ENCODE measurements at places on chromosomes 16 and 17.

GRCh38 chr17:48160177-48161081 is 52.9 kb downstream of the SNX11 start:
- no peak for DNase-seq

DNA sequence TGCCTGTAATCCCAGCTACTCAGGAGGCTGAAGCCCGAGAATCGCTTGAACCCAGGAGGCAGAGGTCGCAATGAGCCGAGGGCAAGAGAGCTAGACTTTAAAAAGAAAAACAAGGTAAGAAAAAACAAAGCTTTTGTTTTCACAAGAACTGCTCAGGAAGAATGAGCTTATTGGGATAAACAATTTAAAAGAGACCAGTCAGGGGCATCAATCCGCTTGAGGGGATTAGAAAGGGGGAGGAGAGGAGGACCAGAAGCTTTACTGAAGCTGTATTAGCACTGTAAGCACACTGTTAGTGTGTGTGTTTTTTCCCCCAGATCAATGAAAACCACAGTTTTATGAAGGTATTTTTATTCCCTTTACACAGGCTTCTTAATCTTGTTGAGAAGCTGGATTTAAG is 8.8 kb downstream of the TMEM170A start:
- no peak for DNase-seq

- DNase-seq: no peak
Observed at GRCh38 chr17:66365903-66366302, 63.5 kb downstream of the PRKCA start.

DNA sequence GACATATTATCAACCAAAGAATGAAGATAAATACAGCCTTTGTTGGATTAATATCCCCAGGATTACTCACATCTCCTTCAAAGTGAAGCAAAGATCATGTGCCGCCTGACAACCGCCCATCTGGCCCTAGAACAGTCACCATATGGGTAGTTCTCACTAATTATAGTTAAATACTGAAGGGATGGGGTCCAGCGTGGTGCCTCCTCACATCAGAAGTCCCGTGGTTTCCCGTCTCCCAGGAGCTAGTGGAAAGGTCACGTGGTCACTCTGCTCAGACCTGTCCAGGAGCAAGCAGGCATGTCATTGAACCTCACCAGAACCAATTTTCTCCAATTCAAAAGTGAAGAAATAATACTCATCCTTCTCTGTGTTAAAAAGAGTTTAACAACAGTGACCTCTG is 434.5 kb downstream of the SHISA9 start:
- no peak for DNase-seq

GRCh38 chr16:11493531-11493929 is 93.2 kb downstream of the LITAF start:
- DNase-seq: no peak

GRCh38 chr16:84735849-84736586 is 36.2 kb downstream of the USP10 start:
- DNase-seq: no peak

DNA sequence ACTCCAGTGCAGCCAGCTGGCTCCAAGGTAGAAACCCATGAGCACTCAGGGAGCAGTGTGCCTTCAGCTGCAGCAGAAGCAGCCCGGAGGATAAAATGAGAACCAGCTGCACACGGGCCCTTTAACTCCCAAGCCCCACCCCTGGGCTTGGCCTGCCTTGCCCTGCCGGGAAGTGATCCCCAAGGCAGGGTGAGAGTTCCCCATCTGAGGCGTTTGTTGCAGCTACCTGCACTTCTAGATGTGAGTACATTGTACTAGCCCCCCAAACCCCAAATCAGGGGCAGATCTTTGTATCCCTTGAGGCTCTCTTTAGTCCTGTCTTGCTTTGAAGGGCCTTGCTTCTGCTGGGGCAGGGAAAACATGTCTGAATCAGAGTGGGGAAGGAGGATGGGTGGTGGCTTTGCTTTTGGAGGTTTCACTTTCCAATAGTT is at the start of gene MVP:
MVP (plus strand) TSS at position 192 of the 431 bp plus-strand sequence. CDS start 10,088 bp downstream, outside the sequence.
- DNase-seq: no peak

DNA sequence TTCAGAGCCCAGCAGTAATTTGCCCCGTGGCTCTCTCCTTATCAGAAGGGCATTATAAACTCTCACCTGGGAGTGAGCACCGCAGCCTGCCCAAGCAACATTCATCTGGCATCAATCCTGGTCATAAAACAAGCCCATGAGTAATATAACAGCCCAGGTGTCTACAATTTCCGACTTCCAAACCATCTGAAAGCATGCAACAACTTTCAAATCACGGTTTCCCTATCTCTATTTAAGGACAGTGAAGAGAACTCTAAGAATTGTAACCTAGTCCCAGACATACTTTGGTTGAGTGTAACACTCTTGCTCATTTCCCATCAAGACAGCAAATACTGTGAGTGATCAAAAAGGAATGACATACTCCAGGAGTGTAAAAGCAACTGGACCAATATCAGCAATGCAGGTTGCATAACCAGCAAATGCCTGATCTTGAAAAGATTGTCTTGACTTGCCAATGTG is 487.4 kb upstream of the SOX9 start:
- DNase-seq: no peak

DNA sequence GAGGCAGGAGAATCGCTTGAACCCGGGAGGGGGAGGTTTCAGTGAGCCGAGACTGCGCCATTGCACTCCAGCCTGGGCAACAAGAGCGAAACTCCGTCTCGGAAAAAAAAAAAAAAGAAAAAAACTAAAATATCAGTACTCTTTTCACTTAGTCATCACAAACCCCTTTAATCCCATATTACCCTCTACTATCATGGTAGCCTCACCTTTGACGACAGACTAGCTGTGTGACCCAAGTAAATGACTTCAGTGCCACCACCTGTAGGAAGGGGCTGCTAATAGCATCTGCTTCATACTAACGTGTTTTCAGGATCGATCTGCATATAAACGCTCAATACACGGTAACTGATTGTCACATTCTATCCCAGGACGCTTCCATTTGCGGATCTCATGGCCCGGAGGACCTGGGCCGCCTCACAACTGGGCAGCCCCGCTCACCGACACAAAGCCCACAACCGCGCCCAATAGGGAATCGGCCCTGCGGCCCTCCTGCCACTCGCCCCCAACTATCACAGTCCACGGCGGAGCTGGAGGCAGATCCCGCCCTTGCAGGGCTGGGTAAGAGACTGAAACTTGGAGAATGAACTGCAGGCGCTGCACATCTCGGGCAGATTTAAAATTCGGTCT is 1.1 kb upstream of the ZNF263 start:
- peak; percentile 81 for DNase-seq

DNA sequence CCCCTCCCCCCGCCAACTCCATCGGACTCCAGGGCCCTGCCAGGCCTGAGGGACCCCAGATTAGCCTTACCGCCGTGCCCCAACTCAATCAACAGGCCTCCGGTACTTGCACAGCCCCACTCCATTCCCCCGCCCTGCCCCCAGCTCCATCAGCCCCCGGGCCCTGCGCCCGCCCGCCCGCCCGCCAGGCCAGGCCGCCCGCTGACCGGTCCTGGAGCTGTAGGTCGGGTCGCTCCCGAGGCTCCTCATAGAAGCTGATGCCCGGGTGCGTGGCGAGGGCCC is 308 bp downstream of the GTF3C1 start:
- no peak for DNase-seq

DNA sequence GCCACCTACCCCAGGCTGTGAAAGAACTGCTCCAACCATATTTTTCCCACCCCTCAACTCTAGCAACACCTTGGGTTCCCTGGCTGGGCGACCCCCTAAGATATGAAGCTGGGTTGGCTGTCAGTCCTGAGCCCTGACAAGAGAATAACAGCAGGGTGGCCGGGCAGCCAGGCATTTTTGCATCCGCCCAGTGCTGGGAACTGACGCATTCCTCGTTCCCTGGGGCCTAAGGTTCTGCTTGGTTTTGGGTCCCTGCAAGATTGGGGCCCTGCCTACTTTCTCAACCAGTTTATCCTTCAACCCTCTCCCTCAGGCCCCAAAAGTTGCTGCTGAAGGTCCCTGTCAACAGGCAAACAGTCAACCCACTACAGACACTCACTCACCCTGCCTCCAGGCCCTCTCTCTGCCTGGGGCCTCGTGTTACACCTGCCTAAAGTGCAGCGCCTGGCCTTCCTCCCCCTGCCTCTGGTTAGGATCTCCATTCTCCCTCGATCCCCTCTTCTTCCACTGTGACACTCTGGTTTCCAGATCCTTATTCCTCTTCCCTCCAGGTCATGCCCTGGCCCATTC is 151.5 kb downstream of the STX8 start:
- DNase-seq: no peak

DNA sequence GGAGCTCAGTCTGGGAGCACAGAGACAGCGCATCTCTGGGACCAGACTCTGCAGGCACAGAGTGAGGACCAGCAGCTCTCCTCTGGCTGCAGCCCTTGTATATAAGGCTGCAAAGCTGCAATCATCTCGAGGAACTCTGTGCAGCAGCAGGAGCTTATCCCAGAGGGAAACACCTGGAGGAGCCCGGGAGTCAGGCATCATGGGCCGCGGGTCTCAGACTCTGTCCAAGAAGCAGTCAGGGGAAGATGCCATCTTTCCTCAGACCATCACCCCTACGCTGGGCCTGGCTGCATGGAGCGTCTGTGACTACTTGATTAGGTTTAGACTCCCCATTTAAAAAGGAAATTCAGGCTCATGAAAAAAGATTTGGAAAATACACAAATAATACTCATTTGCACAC is 122.0 kb downstream of the IRF8 start:
- no peak for DNase-seq

- no peak for DNase-seq
Observed at GRCh38 chr17:56177361-56177760, 24.1 kb downstream of the ANKFN1 start.

GRCh38 chr16:72785171-72785570 is 262.8 kb downstream of the ZFHX3 start:
- DNase-seq: no peak

- peak; percentile 89 for DNase-seq
Observed at GRCh38 chr17:16419074-16419928, 3.9 kb downstream of the TRPV2 start.

DNA sequence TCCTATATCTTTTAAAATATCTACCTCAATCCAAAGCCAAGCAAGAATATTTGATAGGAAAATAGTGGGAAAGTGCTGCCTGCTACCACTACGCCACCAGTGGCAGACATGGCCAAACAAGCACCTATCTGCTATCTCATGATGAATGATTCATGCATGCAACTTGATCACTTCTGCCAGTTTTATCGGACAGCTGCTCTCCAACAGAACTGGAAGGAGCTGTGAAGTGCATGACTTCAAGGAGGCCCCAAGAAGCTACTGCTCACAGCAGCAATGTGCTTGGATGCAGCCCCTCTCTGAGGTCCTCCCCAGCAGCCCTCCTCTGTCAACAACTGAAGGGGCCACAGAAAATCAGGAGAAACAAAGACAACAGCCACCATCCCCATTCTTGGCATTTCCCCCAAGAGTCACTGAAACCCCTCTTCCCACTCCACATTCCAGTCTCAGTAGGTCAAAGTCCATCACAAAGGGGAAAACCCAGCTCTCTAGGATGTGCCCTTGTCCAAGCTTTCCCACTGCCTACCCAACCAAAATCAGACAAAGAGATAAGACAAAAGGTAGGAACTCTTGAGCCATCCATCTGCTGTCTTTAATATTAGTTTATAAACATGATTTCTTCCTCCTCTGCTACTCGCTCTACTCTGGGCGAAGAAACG is 215.3 kb downstream of the C16orf78 start:
- DNase-seq: no peak

DNA sequence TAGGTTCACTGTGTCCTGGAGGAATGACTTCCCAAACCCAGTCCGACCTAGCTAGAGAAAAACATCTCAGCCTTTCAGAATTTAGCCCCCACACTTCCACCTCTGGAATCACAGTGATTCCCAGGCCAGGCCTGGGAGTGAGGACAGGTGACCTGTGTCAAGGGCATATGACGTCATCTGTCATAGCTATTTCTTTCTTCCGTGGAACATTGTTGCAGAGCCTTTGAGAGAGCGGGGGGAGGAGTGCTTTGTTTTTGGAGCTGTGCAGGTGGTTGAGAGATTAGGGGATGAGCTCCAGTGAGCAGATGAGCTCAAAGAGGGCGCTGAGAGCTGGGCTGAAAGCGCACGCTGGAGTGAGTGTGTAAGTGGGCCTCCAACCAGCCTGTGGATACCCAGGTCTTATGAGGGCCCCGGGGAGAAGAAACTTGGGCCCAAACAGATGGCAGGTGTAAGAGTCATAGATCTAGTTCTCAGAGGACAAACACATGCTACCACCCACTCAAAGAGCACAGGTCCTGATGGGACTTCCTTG is 344.8 kb downstream of the SNX29 start:
- no peak for DNase-seq

- no peak for DNase-seq
Observed at GRCh38 chr16:68076560-68076959, 8.6 kb upstream of the NFATC3 start.

GRCh38 chr17:54662978-54663876 is 237.4 kb upstream of the TOM1L1 start:
- no peak for DNase-seq

GRCh38 chr17:37801171-37801570 is 56.3 kb upstream of the HNF1B start:
- no peak for DNase-seq

DNA sequence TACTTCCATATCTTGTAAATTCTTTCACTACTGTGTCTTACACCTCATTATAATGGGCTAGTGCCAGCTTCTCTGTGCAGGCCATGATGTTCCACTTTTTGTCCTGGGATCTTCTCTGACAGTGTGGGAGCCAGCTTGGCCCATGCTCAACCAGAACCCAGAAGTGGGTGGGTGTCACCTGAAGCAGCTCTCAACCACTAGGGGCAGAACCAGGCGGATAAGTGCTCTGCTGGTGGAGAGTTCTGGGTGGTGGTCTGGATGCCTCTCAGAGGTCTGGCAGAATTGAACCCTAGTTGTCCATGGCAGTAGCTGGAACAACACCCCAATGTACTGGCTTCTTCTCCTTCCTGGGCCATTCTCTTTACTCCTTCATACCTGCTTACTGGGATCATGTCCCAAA is 254.1 kb upstream of the N4BP1 start:
- no peak for DNase-seq

GRCh38 chr16:4626396-4626795 is 1.8 kb downstream of the MGRN1 start:
- DNase-seq: no peak

DNA sequence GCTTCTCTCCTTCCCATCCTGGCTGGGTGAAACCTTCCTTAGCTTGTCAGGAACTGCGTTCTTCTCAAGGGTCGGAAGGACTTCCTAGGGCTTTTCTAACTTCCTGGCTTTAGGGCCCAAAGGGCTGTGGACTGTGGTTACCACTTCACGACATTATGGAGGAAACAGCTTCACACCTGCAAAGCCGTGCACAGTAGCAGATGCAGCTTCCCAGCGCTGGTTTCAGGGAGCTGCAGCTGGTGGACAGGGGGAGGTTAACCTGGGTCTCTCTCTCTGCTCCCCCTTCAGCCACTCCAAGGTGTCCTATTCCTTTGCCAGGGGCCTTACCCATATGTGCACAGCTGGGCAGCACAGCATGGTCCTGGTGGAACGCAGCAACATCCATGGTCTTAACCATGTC is 155.8 kb upstream of the CDC42EP4 start:
- no peak for DNase-seq

Data from lung microvascular endothelial cell (primary cell).